ENCODE measurements at places on chromosomes 2 and 18.

DNA sequence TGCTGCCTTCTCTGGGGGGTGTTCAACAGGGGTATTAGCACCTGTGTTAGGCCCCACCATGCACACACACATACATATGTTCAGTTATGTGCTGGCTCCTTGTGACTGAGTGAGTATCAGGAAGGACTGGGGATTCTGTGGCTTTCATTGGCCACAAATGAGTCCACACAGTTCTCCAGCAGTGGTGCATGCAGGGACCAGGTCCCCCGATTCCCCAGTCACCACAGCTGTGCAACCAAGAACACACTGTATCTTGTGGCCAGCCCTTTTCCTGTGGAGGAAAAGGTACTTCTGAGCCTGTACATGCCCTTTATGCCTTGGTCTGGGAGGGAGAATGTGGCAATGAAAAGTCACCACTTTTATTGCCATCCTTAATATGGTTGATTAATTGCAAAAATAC, 74.9 kb upstream of the KLF7 start:
- DNase-seq = peak; percentile 45

DNA sequence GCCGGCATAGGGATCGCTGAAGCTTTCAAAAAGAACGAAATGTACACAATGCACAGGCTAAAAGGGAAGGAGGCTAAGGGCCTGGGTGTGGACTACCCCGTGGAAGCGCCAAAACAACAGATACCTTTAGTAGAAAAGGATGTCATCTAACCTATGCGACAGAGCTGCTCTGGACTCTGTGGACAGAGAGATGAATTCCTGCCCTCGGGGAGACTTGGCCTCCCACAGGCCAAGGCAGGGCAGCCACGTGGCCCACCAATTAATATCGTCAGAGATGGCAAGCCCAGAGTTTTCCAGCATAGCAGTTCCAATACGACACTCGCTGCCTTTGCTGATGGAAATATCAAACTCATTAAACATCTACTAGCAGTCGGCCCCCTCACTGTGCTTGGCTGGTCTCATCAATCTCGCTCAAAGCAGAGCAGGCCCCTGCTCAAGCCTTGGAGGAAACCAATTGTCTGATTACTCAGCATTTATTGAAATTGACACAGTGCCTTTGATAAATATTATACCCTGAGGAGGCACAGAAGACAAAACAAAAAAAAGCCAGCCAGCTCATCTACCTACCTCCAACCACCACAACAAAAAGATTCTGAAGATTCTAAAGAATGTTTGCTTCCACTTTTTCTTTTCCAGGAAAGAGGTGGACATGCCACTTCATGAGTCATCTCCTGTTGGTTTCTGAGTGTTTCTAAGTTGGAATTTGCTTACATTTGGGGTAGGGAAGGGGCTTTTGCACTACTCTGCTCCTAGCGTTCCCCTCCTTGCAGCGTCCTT, 79.0 kb upstream of the ACAA2 start:
- no peak for DNase-seq

- DNase-seq = no peak
These were observed 13.9 kb upstream of the SLC4A3 start for GRCh38 chr2:219613461-219614070.

DNA sequence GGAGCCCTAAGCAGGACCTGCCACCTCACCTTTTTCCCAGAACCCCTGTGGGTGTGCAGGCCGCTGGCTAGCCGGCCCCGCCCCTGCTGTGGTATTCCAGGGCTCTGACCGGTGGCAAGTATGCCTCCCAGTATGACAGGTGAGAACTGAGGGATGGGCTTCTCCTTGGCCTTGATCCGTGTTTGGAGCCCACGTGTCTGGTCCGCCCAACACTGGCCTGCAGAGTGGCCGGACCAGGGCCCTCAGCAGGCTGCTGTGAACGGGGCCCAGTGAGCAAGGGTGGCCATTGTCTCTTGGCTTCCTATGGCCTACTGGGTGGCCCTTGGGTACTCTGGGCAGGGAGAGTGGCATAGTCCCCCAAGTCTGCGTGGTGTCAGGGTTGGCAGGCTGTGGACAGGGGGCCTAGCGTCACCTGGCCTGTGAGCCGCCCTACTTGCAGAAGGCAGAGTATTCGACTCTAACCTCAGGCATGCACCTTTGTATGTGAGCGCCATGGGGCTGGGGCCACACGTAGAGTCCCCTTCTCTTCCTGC, 1.8 kb downstream of the RNPEPL1 start:
- DNase-seq = no peak

- no peak for DNase-seq
These were observed 11.8 kb upstream of the LRP1B start for GRCh38 chr2:142142595-142142994.
